ENCODE measurements at places on chromosomes 5 and 9. TPM values are rescaled to one million over a fixed set of nuclear protein-coding genes. Genes with fewer than 3 reads are reported as not detected.

The SV2C gene
- not detected for polyA plus RNA-seq

The ASPN gene
- polyA plus RNA-seq: 5.5 TPM

The ADAMTS6 gene
- polyA plus RNA-seq: 7.5 TPM

The JAKMIP2 gene
- polyA plus RNA-seq: 0.51 TPM

The PDCD1LG2 gene
- 16.9 TPM for polyA plus RNA-seq

The FGFR4 gene
- 5.6 TPM for polyA plus RNA-seq

The ARL14EPL gene
- polyA plus RNA-seq: not detected

The CFAP77 gene
- not detected for polyA plus RNA-seq

The NDUFA8 gene
- 105 TPM for polyA plus RNA-seq

The ACOT12 gene
- polyA plus RNA-seq: 1.1 TPM

The EGFLAM gene
- 20.0 TPM for polyA plus RNA-seq

The S1PR3 gene
- polyA plus RNA-seq: 29.9 TPM

Data from fibroblast of lung (primary cell).